NCI-H82 (cell line): ENCODE measurements at places on chromosomes 7 and 10.

DNA sequence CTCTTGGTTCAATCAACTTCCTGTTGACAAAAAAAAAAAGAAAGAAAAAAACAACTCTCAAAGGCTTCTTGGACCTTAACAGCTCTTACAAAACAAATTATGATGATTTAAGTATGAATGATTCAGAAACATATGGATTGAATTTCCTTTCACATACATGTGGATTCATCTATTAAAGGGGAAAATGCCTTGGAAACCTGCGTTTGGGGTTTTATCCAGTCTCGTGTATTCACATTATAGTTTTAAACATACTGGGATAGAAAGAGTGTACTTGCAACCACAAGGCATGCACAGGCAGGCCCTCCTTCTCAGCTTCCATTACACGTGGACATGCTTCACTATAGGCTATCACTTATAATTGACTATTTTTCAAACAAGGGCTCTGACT is 286.7 kb downstream of the INHBA start:
- DNase-seq = no peak

GRCh38 chr7:53806119-53806518 is 736.1 kb upstream of the VSTM2A start:
- no peak for DNase-seq

- no peak for DNase-seq
These were observed 43.3 kb upstream of the ECHDC3 start for GRCh38 chr10:11698691-11699549.

- DNase-seq = no peak
These were observed 18.7 kb downstream of the PRSS2 start for GRCh38 chr7:142789441-142789840.

DNA sequence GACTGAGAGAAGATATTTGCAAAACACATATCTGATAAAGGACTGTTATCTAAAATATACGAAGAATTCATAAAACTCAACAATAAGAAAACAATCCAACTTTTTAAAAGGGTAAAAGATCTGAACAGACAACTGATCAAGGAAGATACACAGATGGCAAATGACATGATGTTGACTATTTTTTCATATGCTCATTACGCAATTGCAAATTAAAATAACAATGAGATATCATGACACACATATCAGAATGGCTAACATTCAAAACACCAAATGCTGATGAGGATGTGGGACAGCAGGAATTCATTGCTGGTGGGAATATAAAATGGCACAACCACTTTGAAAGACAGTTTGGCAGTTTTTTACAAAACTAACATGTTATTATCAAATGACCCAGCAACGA is 8.9 kb downstream of the DENND11 start:
- DNase-seq = no peak

GRCh38 chr7:75533926-75534325 is 41.8 kb downstream of the SPDYE5 start:
- no peak for DNase-seq

DNA sequence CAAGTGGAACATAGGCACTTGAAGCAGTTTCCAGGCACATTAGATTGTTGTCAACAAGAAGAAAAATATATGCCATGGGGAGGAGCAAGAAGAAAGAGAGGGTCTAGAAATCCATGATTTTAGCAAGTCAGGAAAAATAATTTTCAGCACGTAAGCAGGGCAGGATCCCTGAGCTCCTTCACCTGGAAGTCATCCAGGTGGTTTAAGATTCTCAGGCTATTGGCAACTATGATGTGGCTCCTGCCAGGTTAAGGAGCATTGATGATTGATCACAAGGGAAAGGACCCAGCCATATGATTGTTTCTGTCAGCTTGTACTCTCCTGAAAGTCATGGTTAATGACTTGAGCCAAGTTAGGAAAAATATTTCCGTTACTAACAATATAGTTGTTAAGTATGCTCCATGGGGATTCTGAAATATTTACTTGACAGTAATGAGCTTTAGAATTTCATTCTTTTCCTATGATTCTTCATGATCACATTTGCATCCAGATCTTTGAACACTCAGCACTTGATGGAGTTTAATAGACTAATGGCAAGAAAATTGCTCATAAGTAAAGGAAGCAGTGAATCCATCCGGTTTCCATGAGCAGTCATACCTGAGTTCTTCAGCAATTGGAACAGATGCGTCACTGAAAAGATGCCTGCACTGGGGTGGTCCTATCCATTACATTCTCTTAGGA is 209.1 kb downstream of the BICC1 start:
- no peak for DNase-seq

DNA sequence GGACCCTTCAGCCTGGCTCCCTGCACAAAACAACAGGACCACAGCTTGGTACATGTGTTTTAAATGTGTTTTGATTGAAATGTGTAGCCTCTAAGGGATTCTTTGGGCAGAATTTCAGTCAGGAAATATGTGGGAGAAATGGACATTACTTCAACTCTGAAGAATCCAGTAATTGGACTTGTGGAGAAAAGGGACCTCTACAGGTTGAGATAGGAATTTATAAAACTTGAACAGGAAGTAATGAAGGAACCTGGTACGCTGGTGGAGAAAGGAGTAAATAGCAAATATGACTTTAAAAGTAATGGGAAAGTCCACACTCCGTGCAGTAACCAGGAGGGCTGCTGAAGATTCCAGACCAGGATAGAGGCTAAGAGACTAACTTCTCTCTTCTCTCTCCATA is 220.5 kb downstream of the LHFPL3 start:
- peak; percentile 44 for DNase-seq

DNA sequence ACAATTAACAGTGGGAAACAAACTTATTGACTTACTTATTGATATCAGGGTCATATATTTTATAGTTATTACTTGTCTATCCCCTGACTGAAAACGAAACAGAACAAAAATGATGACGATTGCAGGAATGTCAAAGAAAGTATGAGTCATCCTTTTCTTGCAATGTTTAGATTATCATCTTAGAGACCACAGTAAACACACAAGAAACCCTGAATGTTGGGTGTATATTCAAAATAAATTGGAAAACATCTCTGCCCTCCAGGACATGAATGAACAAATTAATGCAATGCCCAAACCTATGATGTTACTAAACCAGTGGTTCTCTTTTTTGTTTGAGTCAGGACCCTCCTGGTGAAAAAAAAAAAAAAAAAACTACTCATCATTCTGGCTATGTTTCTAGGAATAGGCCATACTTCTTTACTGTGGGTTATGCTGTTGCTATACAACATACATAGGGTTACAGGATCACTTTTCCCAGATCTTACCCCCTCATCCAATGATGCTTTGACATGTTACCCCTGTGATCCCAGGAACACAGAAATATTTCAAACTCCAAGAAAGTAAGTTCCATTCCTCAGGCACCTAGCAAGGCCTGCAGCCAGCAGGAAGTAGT is 623.4 kb upstream of the IGFBP3 start:
- DNase-seq = no peak

DNA sequence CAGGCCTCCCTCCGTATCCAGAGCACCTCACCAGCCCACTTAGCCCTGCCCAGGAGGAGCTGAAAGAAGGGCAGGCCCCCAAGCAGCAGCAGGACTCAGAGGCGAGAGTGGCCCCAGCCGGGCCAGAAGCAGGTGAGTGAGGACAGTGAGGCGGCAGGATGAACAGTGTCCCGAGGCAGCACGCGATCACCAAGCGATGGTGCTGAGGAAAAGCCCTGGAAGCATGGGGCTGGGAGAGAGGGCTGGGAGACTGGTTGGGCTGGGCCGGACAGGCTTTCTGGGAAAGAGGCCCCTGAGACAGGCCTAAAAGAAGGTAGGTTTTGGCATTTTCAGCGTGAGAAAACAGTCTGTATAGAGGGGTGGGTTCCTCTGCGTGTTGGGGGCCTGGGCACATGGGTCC is 16.4 kb downstream of the ZNF783 start:
- no peak for DNase-seq
